ENCODE measurements at places on chromosomes 2 and 18.

DNA sequence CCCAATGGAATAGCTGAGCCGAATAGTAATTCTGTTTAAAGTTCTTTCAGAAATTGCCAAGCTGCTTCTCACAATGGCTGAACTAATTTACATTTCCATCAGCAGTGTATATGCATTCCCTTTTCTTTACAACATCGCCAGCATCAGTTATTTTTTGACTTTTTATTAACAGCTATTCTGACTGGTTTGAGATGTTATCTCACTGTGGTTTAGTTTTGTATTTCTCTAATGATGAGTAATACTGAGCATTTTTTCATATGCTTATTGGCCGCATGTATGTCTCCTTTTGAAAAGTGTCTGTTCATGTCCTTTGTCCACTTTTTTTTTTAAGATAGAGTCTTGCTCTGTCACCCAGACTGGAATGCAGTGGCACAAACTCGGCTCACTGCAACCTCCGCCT lies 100.7 kb downstream of the C2orf74 start:
- no peak for DNase-seq

GRCh38 chr2:96106991-96107707 lies 9.2 kb downstream of the ADRA2B start:
- DNase-seq: no peak

DNA sequence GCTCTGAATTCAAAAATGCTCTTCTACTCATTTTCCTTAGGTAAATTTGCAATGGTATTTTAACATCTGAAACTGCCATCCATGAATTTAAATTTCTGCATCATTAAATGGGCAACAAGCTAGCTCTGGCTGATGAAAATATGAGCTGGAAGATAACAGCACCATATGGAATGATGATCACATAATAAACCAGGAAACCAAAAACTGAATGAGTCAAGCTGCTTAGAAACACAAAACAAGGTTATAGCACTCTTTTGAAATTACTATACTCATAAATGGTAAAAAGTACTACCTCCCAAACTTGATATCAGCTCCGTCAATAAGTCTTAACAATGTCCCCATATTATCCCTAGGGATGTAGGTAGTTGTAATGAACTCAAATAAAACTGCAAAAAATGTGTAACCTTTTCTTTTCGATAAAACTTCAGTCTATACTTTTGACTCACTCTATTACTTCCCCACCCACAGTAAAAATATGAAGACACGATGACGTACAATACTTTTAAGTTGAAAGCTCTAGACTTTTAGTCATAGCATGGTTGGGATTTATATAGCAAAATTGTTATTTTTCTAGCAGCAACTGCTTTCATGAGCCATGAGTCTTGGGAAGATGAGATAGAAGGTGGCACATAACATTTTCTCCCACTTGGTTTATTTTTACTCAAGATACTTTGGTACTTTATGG lies 396.7 kb downstream of the CDH2 start:
- DNase-seq: no peak

- DNase-seq: no peak
These were observed 3.0 kb upstream of the NCKAP5 start for GRCh38 chr2:133571249-133571648.

- no peak for DNase-seq
These were observed 2.0 kb upstream of the THUMPD2 start for GRCh38 chr2:39780825-39781600.

DNA sequence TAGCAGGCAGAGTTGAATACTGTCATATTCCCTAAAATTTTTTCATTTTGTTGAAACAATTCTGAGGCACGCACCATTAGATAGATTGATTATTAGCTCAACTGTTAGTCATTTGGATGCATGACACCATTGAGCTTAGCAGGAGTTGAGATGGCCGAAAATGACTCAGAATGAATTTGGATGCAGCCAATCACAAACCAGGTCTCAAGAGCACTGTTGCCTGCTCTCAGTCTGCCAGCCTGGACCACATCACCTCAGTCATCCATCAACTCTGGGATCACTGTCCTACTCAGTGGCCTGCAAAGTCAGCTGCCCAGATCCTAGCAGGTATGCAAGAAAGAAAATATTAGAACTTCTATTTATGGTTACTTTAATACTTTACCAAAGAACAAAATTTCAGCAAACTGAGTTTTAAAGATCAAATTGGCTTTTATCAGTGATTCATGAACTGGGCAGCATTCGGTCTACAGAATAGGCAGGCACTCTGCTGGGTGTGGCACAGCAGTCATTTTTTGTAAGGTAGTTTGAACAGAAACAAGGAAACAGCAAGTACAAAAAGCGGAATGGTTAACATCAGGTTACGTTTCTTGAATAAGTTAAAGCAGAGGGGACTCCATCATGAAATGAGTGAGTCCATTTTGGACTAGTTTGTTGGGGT lies 152.7 kb upstream of the ARHGAP28 start:
- DNase-seq: no peak

All from fibroblast of the conjunctiva (primary cell).